Mammary epithelial cell (primary cell): ENCODE measurements at places on chromosomes 6 and 20. TPM values are rescaled to one million over a fixed set of nuclear protein-coding genes. Genes with fewer than 3 reads are reported as not detected.

The SEMG1 gene
- not detected for total RNA-seq

The HLA-DMB gene
- not detected in 2 replicates for total RNA-seq

The CTCFL gene
- not detected for total RNA-seq

The RRAGD gene
- 8.0 TPM for total RNA-seq

The OR2J3 gene
- not detected in 2 replicates for total RNA-seq

The TOX2 gene
- total RNA-seq, result 0.83 TPM

The RBM24 gene
- 4.7 TPM for total RNA-seq
